ENCODE measurements at places on chromosomes 5 and 9. TPM values are rescaled to one million over a fixed set of nuclear protein-coding genes. Genes with fewer than 3 reads are reported as not detected.

The MAMDC4 gene
- 0.74 TPM for total RNA-seq

The MYMK gene
- total RNA-seq: not detected

The CDH18 gene
- total RNA-seq: 0.23 TPM

The C1QTNF3 gene
- total RNA-seq: 0.92 TPM

The TPPP gene
- 1.7 TPM for total RNA-seq

The FOXI1 gene
- total RNA-seq: not detected

The ZNF483 gene
- total RNA-seq: 2.3 TPM

The NR5A1 gene
- total RNA-seq: not detected

The SLC6A19 gene
- not detected for total RNA-seq

The ZFP2 gene
- 1.3 TPM for total RNA-seq

The PELO gene
- 10.0 TPM for total RNA-seq

The TRUB2 gene
- 20.5 TPM for total RNA-seq

The SPATA31A3 gene
- not detected for total RNA-seq

The SHC3 gene
- total RNA-seq: 5.8 TPM

The GLRA1 gene
- not detected for total RNA-seq

The HRH2 gene
- total RNA-seq: not detected

The IL33 gene
- 17.4 TPM for total RNA-seq

The BTNL3 gene
- not detected for total RNA-seq

The DBH gene
- total RNA-seq: not detected

The HEMGN gene
- total RNA-seq: not detected

The TLE1 gene
- 30.2 TPM for total RNA-seq

The NFIB gene
- total RNA-seq: 16.4 TPM

The GALNT12 gene
- 7.0 TPM for total RNA-seq

The COL5A1 gene
- 16.2 TPM for total RNA-seq

The KIF24 gene
- 2.2 TPM for total RNA-seq

The TRPM6 gene
- 0.14 TPM for total RNA-seq

The ARHGEF28 gene
- total RNA-seq: 15.7 TPM

The MYOT gene
- not detected for total RNA-seq

The ATP10B gene
- 3.9 TPM for total RNA-seq

The DIPK1B gene
- 5.3 TPM for total RNA-seq

The SLC34A3 gene
- total RNA-seq: 0.14 TPM

The MORN5 gene
- total RNA-seq: not detected

The C5orf52 gene
- not detected for total RNA-seq

The MYO10 gene
- 36.7 TPM for total RNA-seq

The SHOC1 gene
- total RNA-seq: 0.19 TPM

The COL23A1 gene
- 0.35 TPM for total RNA-seq

The HMCN2 gene
- total RNA-seq: 0.05 TPM

The PRR16 gene
- total RNA-seq: 0.74 TPM

The OR1J2 gene
- total RNA-seq: not detected

The BAAT gene
- 0.05 TPM for total RNA-seq

The TMEM252 gene
- not detected for total RNA-seq

The CXCL14 gene
- 8.5 TPM for total RNA-seq

The DND1 gene
- total RNA-seq: 0.28 TPM

The NIPSNAP3A gene
- 18.7 TPM for total RNA-seq

The FOXE1 gene
- total RNA-seq: 1.1 TPM
